Hematopoietic multipotent progenitor cell (in vitro differentiated cells): ENCODE measurements at places on chromosomes 3 and 15. TPM values are rescaled to one million over a fixed set of nuclear protein-coding genes. Genes with fewer than 3 reads are reported as not detected.

DNA sequence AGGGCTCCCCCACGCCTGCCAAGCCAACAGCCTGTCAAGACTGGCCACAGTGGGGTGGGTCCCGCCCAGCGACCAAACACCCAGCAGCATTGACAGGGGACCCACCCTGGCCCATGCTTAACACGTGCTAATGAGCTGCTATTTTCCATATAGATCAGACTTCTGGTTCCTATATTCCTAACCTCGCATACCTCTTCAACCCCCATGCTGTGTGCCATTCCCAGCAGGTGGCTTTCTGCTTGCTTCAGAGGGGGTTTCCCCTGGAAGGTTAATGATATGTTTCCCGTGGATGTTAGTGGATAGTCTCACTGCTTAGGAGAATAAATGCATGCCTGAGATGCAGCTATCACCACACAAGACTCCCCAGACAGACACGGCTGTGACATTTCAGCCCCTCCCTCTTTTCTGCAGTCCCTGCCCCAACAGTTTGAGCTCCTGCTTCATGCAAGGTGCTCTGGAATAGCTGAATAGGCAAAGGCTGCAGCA is 37.9 kb upstream of the MGLL start:
- no peak for DNase-seq

DNA sequence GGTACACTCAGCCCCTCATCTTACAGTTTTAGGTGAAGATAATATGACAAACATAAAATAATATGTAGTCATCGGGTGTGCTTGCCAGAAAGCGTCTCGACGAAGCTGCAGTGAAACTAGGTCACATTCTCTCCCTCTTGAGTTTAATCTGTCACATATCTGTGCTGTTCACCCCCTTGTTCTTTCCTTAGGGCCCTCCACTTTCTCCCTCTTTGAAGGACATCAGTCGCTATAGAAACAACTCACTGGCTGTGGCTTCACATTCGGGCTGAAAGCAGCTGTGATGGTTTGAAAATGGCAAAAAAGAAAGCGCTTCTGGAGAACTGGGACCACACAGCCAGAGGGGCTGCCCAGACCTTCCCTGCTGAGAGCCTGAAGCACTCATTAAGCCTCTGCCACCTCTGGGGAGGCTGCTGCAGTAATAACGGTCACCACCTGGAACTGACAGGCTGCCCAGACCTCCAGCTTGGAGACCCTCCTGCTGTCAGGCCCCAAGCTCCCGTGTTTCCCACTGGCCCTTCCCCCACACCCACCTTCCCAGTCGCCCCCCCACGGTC is 50.3 kb downstream of the ABTB1 start:
- DNase-seq, result no peak

DNA sequence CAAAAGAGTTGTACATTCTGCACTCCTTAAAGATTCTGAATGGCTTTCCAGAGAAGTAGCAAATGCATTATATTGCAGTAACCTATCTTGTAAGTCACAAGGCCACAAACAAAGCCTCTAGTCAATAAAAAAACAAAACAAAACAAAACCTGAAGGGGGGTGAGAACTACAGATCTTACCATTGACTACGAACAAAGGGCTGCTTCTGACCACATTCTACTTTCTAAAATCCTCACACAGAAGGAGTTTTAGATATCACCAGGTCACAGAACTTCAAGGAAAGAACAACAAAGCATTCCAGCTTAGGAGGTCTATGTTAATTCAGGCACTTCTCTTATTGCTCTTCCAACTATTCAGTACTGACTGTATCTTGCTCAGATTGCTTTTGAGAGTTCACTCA is 343.0 kb downstream of the ZBTB20 start:
- no peak for DNase-seq

GRCh38 chr15:56616551-56616950 is 116.8 kb downstream of the ZNF280D start:
- DNase-seq, result no peak

DNA sequence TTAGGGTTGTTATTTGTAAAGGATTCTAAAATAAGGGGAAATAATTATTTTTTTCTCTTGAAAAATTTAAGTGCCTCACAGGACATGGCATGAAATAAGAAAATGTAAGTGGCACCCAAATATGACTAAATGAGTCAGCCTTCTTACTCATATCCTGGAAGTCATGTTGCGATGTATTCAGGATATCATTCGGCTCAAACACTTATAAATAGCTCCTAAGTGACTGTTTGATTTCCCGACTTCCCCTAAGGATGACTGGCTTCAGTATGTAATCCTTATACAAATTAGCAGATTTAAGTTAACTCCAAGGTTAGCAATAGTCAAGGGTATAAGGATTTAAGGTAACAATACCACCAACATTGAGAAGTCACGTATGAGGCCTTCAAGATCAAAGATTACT is 57.3 kb upstream of the OSTN start:
- DNase-seq, result no peak

The CHRNA7 gene
- 2.7 TPM for total RNA-seq

The TPRG1 gene
- total RNA-seq, result under 0.01 TPM

The DHFR2 gene
- 1.6 TPM for total RNA-seq

The FGD5 gene
- 21.8 TPM for total RNA-seq

The SLTM gene
- 50.9 TPM for total RNA-seq
